ENCODE measurements at places on chromosomes 3 and 15.

GRCh38 chr3:137047240-137047639, 89.5 kb downstream of the IL20RB start:
- no peak for DNase-seq

DNA sequence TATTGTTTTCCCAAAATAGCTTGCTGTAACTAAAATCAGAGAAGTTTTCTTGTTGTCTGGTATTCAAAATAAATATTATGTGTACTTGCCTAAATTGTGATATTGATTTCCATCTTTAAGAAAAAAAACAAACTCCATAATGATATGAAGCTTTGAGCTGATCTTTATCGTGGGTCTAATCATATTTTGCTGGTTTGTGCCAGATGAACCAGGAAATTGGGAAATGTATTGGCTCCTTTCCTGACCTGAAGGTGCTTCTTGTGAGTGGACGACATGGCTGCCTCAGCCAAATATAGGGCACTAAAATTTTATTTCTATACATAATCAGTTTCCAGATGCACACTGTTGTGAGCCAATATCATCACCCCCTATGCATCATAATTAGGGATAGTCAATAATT, 113.3 kb downstream of the DIPK2A start:
- DNase-seq, result no peak

- DNase-seq, result no peak
Observed at GRCh38 chr3:73493543-73494308, 131.0 kb downstream of the PDZRN3 start.

DNA sequence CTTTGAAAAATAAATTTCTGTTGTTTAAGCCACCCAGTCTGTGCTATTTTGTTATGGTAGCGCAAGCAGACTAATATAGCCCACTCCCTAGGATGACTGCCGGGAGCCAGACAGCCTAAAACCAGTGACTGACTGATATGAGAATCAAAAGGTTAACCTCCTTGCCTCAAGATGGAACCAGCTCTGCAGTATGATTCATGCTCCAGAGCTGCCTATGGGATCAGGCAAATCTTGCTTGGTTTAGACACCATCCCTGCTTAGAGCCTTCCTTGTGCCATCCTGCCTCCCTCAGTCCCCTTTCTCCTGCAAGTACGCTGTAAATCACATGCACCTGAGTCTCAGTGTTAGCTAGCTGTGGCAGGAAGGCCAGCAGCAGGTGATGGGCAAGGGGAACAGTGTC, 39.3 kb downstream of the TRANK1 start:
- DNase-seq, result no peak

GRCh38 chr15:40044717-40045571, 6.0 kb upstream of the SRP14 start:
- DNase-seq, result peak; percentile 86

All from CD4-positive, alpha-beta T cell treated with Interferon gamma for 1 hour (primary cell).